ENCODE measurements at places on chromosomes 11 and 22.

DNA sequence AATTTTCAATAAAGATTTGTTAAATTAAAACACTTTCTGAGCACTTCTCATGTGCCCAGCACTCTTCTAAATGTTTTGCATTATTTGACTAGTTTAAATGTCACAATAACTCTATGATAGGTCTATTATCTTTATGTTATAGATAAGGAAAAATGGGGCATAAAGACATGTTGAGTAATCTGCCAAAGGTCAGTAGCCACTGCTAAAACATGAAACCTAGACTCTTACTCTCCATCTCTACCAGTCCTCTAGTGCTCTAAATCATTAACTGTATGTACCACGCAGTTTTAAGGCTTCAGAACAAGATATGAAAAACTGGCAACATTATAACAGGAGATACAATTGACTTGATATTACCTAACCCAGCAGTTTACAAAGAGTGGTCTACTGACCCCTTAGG, 6.9 kb downstream of the RAB6A start:
- DNase-seq = no peak

- no peak for DNase-seq
Measured at GRCh38 chr22:48951836-48952235, 875.8 kb downstream of the BRD1 start.

DNA sequence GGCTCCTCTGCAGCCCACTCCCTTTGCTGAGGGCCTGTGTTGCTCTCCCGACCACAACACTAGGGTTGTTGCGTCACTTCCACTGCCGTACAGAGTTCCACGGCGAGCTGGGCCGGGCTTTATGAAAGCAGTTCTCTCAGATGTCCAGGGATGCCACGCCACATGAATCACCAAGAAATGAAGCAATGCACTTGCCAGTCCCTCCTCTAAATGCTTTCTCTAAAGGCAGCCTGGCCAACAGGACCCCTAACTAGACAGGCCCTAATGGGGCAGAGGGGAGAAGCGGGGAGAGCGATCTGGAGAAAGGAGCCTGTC, 188.7 kb downstream of the CTTN start:
- no peak for DNase-seq

GRCh38 chr22:46634011-46634699, 14.0 kb downstream of the GRAMD4 start:
- no peak for DNase-seq

GRCh38 chr22:36439481-36440271, 41.8 kb downstream of the TXN2 start:
- DNase-seq = peak; percentile 64

GRCh38 chr22:43185860-43186261, 1.1 kb downstream of the TTLL12 start:
- no peak for DNase-seq

GRCh38 chr11:72778535-72779494, 15.0 kb downstream of the STARD10 start:
- no peak for DNase-seq

GRCh38 chr22:30695871-30696655, 1.4 kb downstream of the OSBP2 start:
- DNase-seq = no peak

DNA sequence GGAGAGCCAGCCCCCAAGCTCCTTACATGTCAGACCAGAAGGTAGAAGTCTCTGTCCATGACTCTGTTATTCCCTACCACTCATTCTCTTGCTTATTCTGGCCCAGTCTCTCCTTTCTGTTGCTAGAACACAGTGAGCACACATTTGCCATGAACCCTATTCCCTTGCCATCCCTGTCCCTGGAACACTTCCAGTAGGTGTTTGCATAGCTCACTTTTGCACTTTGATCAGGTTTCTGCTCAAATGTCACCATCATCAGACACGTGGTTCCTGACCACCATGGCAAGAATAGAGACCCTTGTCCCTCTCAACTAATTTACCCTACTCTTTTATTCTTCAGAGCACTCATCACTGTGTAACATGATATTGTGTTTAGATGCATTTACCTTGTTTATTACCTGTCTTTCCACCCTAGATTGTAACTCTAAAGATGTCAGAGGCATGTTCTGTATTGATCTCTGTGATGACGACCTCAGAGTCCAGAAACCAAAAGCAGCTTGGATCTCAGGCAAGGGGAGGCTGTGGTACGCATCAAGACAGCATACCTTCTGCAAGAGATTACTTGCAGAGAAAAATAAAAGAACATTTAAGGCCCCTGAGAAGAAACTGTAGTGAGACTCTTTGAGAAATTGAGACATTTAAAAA, 606.4 kb downstream of the OPCML start:
- DNase-seq = no peak

DNA sequence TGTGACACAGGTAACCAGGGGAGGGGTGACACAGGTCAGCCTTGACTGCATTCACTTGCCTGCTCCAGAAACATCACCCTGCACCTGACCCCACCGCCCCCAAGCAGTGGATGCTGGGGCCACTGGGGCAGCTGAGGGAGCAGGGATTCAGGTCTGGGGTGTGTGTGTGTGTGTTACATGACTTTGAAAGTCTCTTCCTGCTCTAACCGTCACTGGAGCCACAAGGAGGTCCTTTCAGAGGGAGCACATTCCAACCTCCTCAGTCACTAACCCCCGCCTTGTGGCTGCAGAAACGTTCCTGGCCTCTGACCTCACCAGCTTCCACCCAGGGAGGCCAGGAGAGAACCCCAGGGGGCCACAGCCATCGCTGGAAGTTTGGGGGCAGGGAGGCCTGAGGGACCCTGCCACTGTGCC, 2.9 kb upstream of the FOSL1 start:
- no peak for DNase-seq

- DNase-seq = no peak
Measured at GRCh38 chr11:110928391-110928790, 216.2 kb upstream of the ARHGAP20 start.

DNA sequence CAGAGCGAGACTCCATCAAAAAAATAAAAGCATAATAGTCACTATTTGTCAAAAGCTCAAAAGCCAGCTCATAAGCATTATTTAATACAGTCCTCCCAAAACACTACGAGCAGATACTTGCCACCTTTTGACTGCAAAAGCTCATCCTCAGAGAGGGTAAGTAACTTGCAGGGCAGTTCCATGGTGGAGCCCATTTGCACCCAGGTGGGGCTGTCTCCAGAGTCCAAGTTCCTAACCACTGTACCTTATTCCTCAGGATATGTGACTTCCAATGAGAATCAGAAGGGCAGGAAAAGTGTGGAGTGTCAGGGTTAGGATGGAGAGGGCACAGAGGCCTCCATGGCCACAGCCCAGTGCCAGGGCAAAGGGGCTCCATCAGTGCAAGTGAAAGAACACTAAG, 28.6 kb upstream of the POU2AF1 start:
- no peak for DNase-seq

- peak; percentile 68 for DNase-seq
Measured at GRCh38 chr11:78039919-78040671, 17.0 kb upstream of the KCTD14 start.

DNA sequence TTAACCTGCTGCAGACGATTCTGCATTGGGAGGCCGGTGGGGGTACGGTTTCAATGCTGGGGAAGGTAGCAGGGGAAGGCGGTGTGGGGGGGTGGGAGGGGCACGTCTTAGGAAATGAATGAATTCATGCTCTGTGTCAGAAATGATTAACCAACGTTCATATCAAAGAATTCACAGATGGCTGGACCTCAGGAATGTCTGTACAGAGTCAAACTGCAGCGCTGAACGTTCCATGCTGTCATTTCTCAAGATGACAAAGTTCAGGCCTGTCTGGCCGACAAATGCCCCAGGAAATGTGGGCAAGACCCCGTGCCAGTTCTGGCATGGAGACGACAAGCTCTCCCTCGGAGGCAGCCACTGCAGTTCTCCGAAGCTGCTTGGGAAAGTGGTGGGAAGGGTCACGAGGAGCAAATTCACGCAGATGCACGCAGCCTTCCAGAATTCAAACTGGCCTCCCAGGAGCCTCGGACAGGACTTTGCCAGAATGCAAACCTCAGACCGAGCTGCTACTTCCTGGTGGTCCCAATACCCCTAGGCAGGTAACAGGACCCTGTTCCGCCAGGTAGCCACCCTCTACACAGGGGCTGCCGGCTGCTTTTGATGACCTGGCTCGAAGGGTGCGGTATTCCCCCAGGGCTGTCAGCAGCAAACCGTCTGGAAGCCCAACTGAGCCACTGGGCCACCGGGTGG, 81.5 kb downstream of the TRMU start:
- DNase-seq = no peak

GRCh38 chr11:69770540-69770939, 4.6 kb downstream of the FGF4 start:
- DNase-seq = no peak

DNA sequence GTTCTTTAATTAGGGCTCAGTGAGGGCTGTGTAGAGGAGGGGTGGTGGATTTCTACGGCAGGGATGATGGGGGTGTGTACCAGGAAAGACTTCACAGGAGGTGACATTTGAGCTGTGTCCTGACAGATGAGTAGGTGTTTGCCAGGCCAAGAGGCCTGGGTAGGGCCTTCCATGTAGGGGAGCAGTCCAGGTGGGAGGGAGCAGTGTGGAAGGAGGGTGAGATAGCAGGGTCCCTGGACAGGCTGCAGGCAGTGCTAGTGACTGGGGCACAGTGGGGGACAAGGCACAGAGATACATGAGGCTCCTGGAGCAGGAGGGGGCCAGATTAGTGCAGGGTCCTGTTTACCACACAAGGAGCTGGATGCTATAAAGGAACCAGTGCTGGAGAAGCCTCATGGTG, 147.9 kb upstream of the CADM1 start:
- DNase-seq = no peak

DNA sequence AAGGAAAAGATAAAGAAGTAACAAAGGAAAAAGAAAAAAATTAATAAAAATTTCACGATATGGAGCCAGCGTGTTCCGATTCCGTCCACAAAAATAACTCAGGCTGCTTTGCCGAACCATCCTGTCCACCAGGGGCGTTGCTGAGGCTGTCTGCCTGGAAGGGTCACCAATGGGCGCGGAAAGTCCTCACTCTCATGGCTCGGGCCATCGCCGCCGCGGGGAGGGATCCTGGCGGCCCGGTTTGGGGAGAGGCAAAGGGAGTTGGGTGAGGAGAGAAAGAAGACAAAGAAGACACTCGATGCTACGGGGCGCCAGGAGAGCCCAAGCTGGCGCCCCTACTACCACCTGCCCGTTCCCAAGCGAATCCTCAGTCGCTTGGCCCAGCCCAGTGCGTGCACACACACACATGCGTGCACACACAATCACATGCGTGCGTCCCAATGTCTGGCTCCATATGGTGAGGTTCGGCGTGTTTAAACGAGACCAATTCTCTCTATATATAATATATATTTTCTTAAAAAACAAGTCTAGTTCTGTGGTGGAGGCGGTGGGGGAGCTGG, 5.6 kb upstream of the PYGM start:
- no peak for DNase-seq

- no peak for DNase-seq
Measured at GRCh38 chr11:134392953-134393615, 19.0 kb downstream of the B3GAT1 start.

- no peak for DNase-seq
Measured at GRCh38 chr11:112554586-112554985, 293.9 kb upstream of the PLET1 start.

DNA sequence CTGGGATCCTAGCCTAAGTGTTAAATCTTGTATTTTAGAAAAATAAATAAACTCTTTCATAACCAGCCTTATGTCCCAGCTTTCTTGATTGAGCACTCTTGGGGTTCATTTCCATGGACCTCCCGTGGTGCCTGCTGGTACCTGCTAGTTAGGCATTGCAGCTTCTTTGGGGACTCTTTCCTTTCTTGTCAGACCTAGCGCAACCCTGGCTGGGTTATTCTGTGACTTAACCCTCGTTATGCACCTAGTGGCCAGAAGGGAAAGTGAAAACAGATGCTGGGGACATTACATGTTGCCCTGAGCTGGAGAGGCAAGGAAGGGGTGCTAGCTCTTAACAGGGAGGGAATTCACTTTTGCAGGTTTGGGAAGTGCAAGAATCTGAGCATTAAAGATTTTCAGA, 46.8 kb downstream of the APIP start:
- DNase-seq = no peak

DNA sequence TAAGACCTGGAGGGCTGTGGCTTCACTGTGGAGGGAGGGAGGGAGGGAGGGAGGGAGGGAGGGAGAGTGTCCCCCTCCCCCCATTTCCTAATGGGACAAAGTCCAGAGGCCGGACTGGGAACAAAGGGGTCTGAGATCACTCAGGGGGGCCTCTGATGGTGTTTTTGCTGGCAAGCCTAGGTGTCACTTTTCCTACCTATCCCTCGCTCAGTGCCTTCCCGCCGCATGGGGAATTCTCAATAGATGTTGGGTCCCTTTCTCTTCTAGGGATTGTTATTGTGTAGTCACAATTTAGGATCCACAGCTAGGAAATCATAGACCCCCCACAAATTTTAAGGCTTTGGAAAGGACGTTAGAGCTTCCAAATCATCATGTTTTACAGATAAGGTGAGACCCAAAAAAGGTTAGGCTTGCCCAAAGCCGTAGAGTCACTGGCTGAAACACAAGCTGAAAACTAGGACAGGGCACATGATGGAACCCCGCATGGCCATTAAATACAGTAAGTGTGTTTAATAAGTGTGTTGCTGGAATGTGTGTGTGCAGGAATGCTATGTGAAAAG, 4.8 kb upstream of the FTH1 start:
- DNase-seq = no peak

DNA sequence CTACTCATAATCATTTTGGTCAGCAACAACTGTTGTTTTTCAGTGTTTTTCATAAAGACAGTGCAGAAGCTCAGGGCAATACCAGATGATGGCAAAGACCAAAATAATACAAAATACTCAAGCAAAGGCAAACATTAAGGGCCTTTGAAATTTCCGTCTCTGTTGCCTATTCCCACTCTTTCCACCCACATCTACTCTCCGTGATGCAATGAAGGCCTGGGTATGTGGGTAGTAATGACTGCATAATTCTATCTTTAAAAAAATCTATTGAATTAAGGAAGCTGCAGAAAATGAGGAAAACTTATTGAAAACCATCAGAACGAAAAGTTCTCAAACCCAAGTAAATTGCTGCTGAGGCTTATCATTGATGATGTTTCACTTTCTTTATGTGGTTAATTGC, 203.3 kb downstream of the MAML2 start:
- DNase-seq = no peak

DNA sequence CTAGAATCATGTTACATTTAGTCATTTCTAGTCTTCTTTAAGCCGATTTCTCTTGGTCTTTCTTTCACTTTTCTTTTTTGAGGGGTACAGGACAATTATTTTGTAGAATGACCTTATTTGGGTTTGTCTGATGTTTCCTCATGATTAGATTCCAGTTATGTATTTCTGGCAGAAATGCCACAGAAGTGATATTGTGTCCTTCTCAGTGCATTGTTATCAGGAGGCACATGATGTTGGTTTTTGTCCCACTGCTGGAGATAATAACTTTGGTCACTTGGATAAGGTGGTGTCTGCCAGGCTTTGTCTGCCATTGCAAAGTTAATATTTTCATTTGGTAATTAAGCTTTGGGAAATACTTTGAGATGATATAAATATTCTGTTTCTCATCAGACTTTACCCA, 100.3 kb downstream of the RRM1 start:
- no peak for DNase-seq

- peak; percentile 15 for DNase-seq
Measured at GRCh38 chr11:129023968-129024676, 81.5 kb upstream of the TP53AIP1 start.

All from activated CD4-positive, alpha-beta memory T cell treated with anti-CD3 and anti-CD28 coated beads for 36 hours (primary cell).